Left ventricle myocardium inferior (tissue), 1 donor: ENCODE measurements at places on chromosomes 13 and 19.

DNA sequence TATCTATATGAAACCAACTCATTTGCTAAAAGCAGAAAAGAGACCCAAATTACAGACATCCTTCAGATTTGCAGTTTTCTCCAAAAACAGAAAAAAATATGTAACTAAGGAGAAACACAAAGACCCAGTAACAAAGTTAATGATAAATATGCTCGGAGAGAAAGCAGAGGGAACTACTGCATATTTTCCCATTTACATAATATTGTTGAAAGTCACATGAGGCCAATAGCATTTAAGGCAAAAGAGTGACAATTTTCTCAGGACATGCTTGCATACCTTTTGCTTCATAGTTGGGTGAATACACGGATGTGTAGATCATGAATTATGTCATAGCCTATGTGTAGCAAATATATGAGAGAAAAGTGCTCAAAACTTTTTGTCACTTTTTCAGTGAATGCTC is 310.3 kb downstream of the EFNB2 start:
- no peak for DNase-seq

DNA sequence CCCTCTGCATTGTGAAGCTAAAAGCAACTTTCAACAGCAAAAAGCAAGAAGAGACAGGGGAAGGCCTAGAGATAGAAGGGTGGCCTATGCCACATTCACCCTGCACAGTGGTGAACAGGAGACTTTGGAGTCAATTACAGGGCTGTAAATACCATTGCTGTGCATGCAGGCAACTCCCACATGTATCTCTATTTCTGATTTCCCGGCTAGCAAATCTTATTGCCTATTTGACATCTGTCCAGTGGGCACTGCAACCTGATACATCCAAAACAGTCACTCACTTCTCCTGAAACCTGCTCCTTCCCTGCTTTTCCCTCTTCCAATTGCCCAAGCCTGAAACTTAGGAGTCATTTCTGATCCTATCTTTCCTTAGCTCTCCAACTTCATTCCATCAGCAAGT is 13.4 kb downstream of the RUBCNL start:
- DNase-seq = no peak

DNA sequence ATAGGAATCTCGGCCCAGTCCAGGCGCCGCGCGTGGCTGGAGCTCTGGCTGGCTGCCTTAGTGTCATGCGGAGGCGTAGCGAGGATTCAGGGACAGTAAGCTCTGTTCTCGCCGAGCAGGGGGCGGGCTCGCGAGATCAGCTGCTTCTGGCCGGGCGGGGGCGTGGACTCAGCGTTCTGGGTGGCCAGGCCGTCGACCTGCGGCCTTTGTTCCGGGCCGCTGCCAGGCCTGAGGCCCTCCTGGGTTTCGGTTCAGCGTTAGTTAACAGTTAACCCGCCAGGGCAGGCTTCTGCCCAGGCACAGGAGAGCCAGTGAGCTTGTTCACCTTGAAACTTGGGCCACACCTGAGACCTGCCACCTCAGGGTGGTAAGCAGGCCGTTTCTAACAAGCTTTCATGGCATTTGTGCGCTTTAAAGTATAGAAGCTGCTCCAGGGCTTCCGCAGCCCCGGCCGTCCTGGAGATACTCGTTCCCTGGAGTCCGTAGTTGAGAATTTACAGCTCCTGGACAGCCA is 332.2 kb upstream of the SGCG start:
- no peak for DNase-seq

DNA sequence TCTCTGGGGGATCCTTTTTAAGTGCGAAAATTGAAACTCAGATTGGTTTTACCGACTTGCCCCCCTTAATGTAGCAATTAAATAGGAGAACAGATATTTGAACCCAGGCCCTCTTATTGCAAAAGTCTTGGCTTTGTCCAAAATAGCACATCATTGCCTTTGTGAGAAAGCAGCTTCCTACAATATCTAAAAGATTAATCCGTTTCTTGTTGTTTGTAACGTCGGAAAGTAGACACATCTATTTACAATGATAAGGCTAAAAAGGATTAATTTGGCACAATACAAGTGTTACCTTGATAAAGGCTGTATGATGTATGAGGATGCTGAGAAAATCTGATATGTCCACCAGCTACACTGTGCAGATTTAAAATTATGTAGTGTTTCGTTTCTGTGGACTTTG is 108.7 kb upstream of the SLC10A2 start:
- DNase-seq = no peak

- no peak for DNase-seq
Measured at GRCh38 chr19:7469669-7470285, 19.1 kb downstream of the PEX11G start.

GRCh38 chr19:16078759-16079707 is 2.7 kb downstream of the TPM4 start:
- peak; percentile 65 for DNase-seq

DNA sequence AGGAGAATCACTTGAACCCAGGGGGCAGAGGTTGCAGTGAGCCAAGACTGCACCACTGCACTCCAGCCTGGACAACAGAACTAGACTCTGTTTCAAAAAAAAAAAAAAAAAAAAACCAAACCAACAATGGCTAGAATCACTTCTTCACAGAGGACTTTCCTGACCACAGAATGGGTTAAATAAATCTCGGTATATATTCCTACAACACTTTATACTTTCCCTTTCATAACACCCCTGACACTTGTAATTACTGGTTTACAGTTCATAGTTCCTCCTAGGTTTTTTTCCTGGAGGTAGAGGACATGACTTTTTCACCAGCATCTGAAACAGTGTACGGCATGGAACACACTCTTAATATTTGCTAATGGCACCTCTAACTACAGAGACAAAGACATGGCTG is 31.4 kb downstream of the ZDHHC20 start:
- no peak for DNase-seq

GRCh38 chr19:51503286-51503817 is 1.8 kb upstream of the SIGLEC12 start:
- no peak for DNase-seq
